ENCODE measurements at places on chromosomes 12 and 14.

GRCh38 chr12:119211884-119212283 is 33.2 kb downstream of the HSPB8 start:
- DNase-seq = no peak

GRCh38 chr12:88758176-88758575 is 177.9 kb upstream of the KITLG start:
- no peak for DNase-seq

GRCh38 chr14:54857830-54858269 is 44.8 kb downstream of the GCH1 start:
- DNase-seq = no peak

GRCh38 chr14:94377866-94378470 is 10.4 kb downstream of the SERPINA1 start:
- no peak for DNase-seq

- DNase-seq = peak; percentile 41
These were observed 1005.5 kb downstream of the VRK1 start for GRCh38 chr14:97802430-97803373.

GRCh38 chr14:56895154-56895553 is 84.9 kb upstream of the OTX2 start:
- no peak for DNase-seq

DNA sequence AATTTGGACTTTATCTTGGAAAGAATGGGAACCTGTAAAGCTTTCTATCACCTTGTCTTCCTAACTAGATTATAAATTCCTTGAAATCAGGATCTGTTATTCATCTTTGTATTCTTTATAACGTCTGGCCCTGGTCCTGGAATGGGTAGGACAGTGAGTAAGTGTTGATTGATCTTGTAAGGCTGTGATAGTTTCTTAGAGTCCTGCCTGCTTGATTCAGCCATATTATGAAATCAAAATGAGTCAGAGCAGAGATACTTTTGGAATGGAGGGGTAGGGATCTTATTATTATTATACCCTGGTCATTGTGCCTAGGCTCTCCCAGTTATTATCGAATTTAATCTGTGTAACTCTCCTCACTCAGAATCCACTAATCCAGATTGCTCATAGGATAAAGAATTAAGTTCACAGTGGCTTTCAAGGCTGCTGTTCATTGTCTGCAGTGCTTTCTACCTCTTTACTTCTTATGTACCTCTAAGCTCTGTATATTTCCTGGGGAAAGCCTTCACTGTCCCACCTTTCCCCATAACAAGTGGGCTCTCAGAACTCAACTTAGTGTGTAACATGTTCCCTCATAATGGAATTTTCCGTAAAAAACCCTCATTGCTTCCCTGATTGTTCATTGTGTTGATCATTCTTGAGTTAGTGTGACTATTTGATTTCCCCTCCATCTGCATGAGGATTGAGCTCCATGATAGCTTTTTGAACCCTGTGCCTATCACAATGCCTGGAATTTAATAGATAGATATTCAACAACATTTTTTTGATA is 93.3 kb downstream of the DAAM1 start:
- peak; percentile 76 for DNase-seq

DNA sequence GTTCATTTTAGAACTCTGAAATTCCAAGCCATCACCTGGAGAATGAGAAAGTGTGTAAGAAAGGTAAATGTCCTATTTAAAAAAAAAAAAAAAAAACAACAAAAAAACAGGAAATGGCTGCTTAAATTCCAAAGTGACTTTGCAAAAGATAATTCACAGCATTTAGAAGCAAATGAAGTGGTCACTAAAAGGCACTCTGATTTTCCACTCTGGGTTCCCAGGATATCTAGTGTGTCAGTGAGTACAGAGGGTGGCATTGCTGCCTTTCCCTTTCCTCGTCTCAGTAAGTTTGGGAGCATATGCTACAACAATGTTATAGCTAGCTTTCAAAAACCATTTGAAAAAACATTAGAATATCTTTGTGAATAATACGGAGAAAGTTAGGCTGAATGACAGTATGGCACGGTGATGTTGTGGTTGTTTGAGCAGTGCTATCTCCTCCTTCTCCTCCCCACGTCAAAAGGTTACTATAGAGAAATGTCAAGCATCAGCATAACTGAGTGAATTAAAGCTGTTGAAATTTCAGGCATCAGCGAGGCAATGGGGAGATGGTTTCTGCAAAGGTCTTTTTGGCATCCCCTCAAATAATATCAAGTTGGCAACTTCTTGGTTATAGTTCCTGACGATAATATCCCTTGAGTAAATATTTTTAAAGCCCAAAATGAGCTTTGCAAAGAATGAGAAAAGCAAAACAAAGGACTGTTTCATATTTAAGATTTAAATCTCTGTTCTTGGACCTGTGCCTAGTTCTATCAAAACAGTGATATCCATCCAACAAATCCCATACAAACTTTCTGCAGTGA is 164.5 kb upstream of the E2F7 start:
- DNase-seq = peak; percentile 65

- peak; percentile 65 for DNase-seq
These were observed 11.8 kb downstream of the COPS7A start for GRCh38 chr12:6735448-6736191.

DNA sequence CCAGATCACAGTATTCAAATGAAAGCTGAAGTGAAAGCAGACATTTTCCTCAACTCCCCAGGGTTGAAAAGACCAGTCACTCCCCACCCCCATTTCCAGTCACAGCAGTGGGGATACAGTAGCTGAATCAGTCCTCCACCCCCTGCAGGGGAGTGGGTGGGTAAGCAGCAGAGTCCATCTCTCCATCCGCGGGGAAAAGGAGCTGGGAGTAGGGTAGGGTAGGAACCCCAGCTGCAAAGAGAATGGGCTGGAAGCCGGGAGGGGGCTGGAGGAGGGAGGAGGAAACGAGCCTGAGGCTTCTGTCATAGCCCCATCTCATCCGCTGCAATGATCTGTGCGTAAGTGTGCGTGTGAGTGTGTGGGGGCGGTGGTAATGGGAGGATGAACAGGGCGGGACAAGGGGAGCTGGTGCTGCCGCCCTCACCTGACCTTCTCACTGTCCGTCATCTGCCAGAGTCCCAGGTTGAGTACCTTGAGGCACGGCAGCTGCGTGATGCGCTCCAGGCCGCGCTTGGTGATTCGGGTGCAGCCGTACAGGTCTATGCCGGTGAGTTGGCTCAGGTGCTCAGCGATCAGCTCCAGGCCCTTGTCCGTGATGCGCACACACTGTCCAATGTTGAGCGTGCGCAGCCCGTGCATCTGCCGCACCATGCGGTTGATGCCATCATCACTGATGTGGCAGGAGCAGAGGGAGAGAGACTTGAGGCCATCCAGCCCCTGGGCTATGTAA is 1.8 kb downstream of the FBXL14 start:
- peak; percentile 55 for DNase-seq

DNA sequence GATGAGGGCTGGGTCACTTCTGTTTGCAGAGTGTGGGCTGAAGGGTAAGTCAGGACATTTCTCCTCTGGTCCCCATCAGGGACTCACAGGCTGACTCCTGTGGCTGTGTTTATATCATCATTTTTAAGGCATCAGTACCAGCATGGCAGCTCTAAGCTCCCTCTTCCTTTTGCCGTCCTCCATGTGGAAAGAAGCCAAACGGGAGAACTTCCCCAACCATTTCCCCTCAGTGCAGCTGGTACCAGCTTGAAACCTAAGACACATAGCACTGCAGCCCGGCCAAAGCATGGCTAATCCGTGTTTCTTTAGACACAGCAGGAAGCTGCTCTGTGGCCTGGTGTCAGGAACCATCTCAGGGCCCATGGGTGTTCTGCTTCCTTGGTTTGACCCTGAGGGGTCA is 31.9 kb upstream of the ATP2A2 start:
- no peak for DNase-seq

GRCh38 chr12:127925971-127926370 is 341.0 kb upstream of the TMEM132C start:
- peak; percentile 46 for DNase-seq

GRCh38 chr14:82720431-82720830 is 1186.8 kb upstream of the SEL1L start:
- no peak for DNase-seq

All from fibroblast of lung (primary cell).